ENCODE measurements at places on chromosomes 3 and 15. TPM values are rescaled to one million over a fixed set of nuclear protein-coding genes. Genes with fewer than 3 reads are reported as not detected.

- H3K27ac ChIP-seq, result no peak overlapping the region
- no peaks in the 10 kb centered on the region for H3K27me3 ChIP-seq
- H3K4me1 ChIP-seq, result no peaks in the 10 kb centered on the region
- H3K36me3 ChIP-seq, result no peaks in the 10 kb centered on the region
Measured at GRCh38 chr15:31393444-31394091, 66.9 kb downstream of the KLF13 start.

GRCh38 chr15:66841953-66842681 is 140.1 kb downstream of the SMAD6 start:
- peak; percentile 89 for DNase-seq
- peak overlapping the region; percentile 28 for H3K4me3 ChIP-seq
- H3K36me3 ChIP-seq, result peaks cover 1% of the 10 kb centered on the region
- peaks cover 29% of the 10 kb centered on the region for H3K4me1 ChIP-seq
- peak overlapping the region; percentile 98 for H3K27ac ChIP-seq

GRCh38 chr3:175749981-175750380 is 890.8 kb downstream of the NAALADL2 start:
- no peaks in the 10 kb centered on the region for H3K27me3 ChIP-seq
- H3K27ac ChIP-seq, result no peak overlapping the region
- H3K4me3 ChIP-seq, result no peak overlapping the region
- no peak for DNase-seq
- no peaks in the 10 kb centered on the region for H3K4me1 ChIP-seq
- H3K36me3 ChIP-seq, result no peaks in the 10 kb centered on the region

DNA sequence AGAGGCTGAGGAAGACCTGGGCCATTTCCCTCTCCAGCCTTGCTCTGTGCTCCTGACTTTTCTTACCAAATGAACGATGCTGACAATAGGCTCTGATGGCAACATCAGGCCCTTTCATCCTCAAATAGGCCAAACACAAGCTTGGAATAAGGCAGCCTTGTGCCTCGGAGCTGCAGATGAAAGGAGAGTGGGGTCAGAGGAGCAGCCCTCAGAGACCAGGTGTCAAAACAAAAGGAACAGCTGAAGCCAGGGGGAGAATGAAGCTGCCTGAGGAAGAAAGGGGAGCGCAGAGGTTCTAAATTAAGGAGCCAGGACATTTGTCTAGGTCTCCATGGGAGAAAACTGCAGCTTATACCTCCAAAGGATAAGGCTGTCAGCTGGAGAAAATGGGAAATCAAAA is 5.1 kb downstream of the BFSP2 start:
- DNase-seq, result no peak
- H3K4me1 ChIP-seq, result peaks cover 19% of the 10 kb centered on the region
- H3K36me3 ChIP-seq, result no peaks in the 10 kb centered on the region
- H3K27ac ChIP-seq, result no peak overlapping the region

Gene TP63
- total RNA-seq, result not detected

Gene CLDN1
- total RNA-seq, result 4.7 TPM

Measured in IMR-90 (cell line).